ENCODE measurements at places on chromosomes 5 and 9. TPM values are rescaled to one million over a fixed set of nuclear protein-coding genes. Genes with fewer than 3 reads are reported as not detected.

The CDH12 gene
- polyA plus RNA-seq: 0.80 TPM

DNA sequence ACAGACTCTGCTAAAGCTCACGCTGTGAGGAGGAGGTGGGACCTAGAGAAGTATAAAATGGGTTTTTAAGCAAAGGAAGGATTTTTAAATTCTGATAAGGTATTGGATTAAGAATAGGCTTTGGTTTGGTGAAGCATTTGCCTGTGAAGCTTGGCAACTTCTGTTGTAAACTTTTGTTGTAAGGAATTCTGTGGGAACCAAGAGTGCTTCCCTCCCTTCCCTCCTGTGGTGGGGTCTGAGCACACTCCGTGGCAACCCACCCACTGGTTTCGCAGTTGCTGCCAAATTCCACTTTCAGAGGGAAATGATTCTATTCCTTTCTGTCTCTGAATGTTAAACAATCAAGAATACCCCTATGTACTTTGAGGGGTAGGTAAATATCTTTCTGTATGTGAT is 28.6 kb upstream of the GTF2H2C start:
- no peak for DNase-seq
- no peak overlapping the region for H3K4me3 ChIP-seq
- H3K36me3 ChIP-seq: no peaks in the 10 kb centered on the region
- no peaks in the 10 kb centered on the region for H3K4me1 ChIP-seq
- H3K27ac ChIP-seq: no peak overlapping the region
- H3K27me3 ChIP-seq: no peaks in the 10 kb centered on the region

DNA sequence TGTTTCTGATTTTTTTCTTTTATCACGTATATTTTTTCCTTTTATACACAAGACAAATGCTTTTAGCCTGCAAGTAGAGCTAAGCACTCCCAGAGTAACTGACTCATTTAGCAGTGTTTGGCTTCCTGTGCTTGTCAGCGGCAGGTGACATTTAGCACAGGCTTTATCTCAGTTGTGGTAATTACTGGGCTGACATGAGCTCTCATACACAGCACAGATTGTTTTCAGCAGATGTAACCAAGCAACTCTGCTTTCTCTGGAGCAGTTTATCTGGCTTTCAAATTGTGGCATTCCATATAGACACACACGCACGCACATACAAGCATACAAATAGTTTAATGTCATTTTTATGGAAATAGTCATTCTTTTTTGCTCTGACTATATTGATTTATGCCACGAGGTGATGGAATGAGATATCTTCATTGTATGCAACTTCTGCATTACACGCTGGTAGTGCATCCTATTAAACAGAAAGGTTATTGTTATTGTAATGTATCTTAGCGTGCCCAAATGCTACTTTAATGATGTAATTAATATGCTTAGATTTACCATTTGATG is 379.0 kb upstream of the GRAMD2B start:
- no peaks in the 10 kb centered on the region for H3K4me1 ChIP-seq
- no peak overlapping the region for H3K27ac ChIP-seq
- H3K27me3 ChIP-seq: no peaks in the 10 kb centered on the region
- no peak for DNase-seq
- H3K4me3 ChIP-seq: no peak overlapping the region

- no peak for DNase-seq
- no peak overlapping the region for H3K4me3 ChIP-seq
- H3K4me1 ChIP-seq: no peaks in the 10 kb centered on the region
- no peaks in the 10 kb centered on the region for H3K36me3 ChIP-seq
- no peaks in the 10 kb centered on the region for H3K27me3 ChIP-seq
Observed at GRCh38 chr5:61228229-61228628, 66.0 kb upstream of the SMIM15 start.

Data from adrenal gland (tissue), 19 donors.